ENCODE measurements at places on chromosomes 6 and 20. TPM values are rescaled to one million over a fixed set of nuclear protein-coding genes. Genes with fewer than 3 reads are reported as not detected.

Gene TPMT
- 12.0 TPM for total RNA-seq

Gene SLC22A2
- total RNA-seq: not detected

- no peak for DNase-seq
Measured at GRCh38 chr6:138004430-138005287, 102.6 kb downstream of the PERP start.

- no peak for DNase-seq
Measured at GRCh38 chr6:131082335-131082734, 19.3 kb upstream of the EPB41L2 start.

- DNase-seq: no peak
Measured at GRCh38 chr6:27260369-27260768, 12.9 kb downstream of the PRSS16 start.

DNA sequence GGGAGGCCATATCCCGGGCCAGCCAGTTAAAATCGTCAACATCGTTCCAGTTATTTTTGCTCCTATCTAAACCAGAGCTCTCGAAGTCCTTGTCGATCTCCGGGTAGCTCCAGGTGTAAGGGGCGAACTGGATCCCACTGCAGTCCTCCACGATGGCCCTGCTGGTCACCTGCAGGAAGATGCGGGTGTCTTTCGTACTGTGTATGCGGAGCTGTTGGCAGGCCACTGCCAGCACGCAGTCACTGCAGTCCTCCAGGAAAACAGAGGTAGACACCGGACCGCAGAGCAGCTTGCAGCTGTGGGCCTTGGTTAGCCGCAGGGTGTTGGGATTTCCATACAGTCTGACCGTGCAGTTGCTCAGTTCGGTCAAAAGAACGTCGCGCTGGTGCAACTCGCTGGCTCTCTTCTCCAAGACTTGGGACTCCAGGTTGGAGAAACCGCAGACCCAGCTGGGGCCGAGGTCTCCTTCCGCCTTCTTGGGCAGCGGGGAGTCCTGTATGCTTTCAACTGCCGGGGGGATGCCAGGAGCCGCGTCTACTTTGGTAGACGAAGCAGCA is 742 bp downstream of the TBCC start:
- peak; percentile 69 for DNase-seq

GRCh38 chr6:33716890-33717632 is 5.6 kb upstream of the UQCC2 start:
- no peak for DNase-seq
